ENCODE measurements at places on chromosomes 5 and 9.

GRCh38 chr9:123401879-123402513, 46.0 kb downstream of the CRB2 start:
- DNase-seq = peak; percentile 10

- DNase-seq = no peak
These were observed 32.4 kb downstream of the WHRN start for GRCh38 chr9:114472765-114473446.

DNA sequence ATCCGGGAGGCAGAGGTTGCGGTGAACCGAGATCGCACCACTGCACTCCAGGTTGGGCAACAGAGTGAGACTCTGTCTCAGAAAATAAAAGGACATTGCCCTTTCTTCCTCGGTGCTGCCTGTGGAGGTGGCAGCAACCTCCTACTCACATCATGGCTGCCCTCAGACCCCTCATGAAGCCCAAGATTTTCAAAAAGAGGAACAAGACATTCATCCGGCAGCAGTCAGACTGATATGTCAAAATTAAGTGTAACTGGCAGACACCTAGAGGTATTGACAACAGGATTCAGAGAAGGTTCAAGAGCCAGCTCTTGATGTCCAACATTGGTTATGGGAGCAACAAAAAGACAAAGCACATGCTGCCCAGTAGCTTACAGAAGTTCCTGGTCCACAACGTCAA, 12.6 kb upstream of the PAX5 start:
- DNase-seq = no peak

DNA sequence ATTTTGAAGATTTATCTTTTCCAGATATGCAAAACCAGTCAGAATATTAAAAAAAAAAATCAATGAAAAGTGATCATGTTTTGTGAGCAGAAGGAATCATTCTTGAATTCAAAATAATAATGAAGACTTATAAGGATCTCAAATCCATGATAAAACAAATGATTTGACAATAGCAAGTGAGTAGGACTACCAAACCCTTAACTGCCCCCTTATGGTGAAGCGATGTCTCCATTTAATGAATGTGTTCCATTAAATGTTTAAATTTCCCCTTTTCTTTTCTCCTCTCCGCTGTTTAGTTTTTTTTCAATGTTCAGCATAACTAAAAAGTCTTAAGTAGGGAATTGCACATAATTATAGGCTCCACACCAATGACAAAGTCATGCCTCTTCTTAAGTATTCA, 12.2 kb upstream of the MARCHF3 start:
- DNase-seq = no peak

- DNase-seq = no peak
These were observed 6.9 kb upstream of the ATP6V1G1 start for GRCh38 chr9:114580609-114581193.

GRCh38 chr5:142670804-142671203, 15.1 kb downstream of the FGF1 start:
- no peak for DNase-seq

Data from thymus (tissue), 14 donors.